ENCODE measurements at places on chromosomes 3 and 15.

- no peak for DNase-seq
Measured at GRCh38 chr3:32896143-32896542, 55.3 kb upstream of the CCR4 start.

GRCh38 chr15:98893401-98893800, 114.2 kb downstream of the PGPEP1L start:
- no peak for DNase-seq

DNA sequence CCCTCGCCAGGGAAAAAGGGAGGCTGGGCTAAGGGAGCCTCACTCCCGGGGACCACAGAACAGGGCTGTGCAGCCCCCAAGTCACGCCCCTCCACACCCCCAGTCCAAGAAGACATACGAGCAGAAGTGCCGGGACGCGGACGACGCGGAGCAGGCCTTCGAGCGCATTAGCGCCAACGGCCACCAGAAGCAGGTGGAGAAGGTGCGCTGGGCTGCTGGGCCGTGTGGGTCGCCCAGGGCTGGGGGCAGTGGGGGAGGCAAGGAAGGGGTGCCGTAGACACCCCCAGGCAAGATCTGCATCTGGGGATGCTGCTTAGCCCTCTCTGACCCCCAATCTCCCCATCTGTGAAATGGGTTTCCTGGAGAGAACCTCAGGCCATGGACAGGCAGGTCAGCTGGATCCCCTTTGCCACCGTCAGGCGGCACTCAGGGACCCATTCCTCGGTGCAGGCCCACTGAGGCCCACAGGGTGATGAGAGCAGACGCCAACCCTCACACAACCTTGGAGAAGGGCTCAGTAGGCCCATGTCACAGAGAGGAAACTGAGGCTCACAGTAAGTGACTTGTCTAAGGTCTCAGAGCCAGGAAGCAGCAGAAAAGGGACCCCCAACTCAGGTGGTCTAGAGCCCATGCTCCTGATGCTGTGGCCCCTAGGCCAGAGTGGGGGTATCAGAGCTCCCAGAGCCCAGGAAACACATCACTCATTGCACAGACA, 33.7 kb downstream of the PSTPIP1 start:
- no peak for DNase-seq

GRCh38 chr3:59313365-59313764, 263.5 kb upstream of the CFAP20DC start:
- DNase-seq: peak; percentile 6

GRCh38 chr15:39596358-39597051, 15.6 kb downstream of the THBS1 start:
- DNase-seq: no peak

GRCh38 chr15:73786538-73786937, 33.4 kb upstream of the INSYN1 start:
- no peak for DNase-seq

GRCh38 chr3:49004352-49005302, 2.6 kb upstream of the WDR6 start:
- DNase-seq: no peak

- DNase-seq: no peak
Measured at GRCh38 chr15:65310431-65311137, 6.1 kb downstream of the RNU5B-1 start.

DNA sequence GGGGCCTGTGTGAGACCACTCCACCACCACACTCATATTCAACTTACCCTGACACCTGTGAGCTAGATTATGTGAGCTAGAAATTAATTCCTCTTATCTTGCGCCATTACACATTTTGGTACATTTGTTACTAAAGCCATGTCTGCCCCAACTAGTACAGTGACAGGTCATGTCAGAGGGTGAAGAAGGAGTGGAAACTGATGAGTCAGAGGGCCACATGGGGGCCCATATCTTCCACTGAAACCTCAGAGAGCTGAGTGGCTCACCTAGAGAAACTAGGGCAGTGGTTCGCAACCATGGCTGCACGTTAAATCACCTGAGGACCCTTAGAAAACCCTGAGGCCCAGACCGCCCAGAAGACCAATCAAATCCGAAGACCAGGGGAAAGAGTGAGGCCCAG, 15.7 kb upstream of the MEF2A start:
- DNase-seq: no peak

DNA sequence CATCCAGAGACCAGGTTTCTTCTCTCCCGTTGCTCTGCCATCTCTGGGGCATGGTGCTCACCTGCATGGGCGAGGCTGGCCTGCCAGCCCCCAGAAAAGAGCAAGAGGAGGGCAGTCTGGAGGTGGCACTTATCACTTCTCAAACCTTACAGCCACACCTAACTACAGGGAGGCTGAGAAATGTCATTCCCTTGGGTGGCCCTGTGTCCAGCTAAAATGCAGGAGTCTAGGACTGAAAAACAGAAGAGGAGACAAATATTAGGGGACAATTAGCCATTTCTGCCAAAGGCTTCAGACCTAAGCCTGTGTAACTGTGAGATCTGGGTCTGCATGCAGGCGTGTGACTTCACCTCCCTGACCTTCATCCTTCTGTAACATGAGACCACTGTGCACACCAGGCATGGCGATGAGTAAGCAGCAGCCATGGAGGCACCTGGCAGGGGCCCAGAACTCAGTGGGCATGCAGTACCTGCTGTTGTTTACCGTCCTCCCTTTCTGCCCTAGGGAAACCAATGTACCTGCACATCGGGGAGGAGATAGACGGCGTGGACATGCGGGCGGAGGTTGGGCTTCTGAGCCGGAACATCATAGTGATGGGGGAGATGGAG, 83.4 kb downstream of the MESD start:
- DNase-seq: no peak

- DNase-seq: no peak
Measured at GRCh38 chr3:69321301-69322157, 64.4 kb downstream of the FRMD4B start.

- DNase-seq: no peak
Measured at GRCh38 chr3:106862067-106862466, 515.2 kb upstream of the CCDC54 start.

GRCh38 chr15:92981333-92981732, 81.2 kb downstream of the CHD2 start:
- no peak for DNase-seq

DNA sequence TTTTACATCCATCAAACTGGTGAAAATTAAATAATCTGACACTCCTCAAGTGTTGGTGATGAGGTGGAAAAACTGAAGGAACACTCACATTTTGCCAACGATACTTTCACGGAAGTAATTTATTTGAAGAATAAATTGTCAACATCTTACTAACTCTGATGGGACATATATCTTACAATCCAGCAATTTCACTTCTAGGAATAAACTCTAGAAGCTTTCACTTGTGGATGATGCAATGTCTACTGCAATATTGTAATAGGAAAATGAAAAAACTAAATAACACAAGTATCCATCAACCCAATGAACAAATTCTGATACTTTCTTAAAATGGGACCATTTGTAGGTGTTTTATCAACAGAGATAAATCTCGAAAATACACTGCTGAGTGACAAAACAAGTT, 16.2 kb upstream of the LIPC start:
- no peak for DNase-seq

GRCh38 chr3:190581041-190581541, 67.2 kb downstream of the IL1RAP start:
- DNase-seq: no peak

DNA sequence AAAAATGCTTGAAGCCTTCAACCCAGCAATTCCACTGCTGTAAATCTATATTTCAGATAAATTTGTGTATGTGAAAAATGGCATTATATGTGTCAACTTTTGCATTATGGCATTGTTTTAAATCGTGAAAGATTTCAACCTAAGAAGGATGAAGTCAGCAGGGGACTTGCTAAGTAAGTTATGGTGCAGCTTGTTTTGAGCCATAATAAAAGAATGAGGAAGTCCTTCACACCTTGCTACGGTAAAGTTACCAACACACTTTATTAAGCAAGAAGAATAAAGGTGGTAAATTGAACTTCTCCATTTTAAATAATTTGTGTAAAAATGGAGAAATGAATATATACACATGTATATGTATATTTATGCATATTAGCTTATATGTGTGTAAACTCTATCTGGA, 371.4 kb downstream of the ROBO2 start:
- no peak for DNase-seq

DNA sequence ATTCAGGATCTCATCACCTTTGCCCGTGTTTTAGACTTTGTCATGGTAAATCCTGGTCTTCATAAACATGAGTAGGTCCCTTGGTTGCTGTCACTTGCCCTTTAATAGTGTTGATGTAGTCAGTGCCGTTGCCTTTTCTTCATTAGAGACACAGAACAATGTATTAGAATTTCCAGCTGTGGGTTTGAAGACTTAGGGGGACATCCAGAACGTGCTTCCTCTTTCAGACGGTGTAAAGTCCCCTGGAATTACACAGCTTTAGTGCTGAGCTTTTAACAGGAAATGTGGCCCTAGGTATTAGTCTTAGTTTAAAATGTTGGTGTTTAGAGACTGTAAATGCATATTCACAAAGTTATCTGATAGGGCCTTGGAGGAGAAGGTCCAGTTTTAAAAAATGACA, 8.8 kb upstream of the LRCH3 start:
- DNase-seq: no peak

GRCh38 chr15:63565536-63566186, 31.5 kb upstream of the FBXL22 start:
- DNase-seq: no peak

DNA sequence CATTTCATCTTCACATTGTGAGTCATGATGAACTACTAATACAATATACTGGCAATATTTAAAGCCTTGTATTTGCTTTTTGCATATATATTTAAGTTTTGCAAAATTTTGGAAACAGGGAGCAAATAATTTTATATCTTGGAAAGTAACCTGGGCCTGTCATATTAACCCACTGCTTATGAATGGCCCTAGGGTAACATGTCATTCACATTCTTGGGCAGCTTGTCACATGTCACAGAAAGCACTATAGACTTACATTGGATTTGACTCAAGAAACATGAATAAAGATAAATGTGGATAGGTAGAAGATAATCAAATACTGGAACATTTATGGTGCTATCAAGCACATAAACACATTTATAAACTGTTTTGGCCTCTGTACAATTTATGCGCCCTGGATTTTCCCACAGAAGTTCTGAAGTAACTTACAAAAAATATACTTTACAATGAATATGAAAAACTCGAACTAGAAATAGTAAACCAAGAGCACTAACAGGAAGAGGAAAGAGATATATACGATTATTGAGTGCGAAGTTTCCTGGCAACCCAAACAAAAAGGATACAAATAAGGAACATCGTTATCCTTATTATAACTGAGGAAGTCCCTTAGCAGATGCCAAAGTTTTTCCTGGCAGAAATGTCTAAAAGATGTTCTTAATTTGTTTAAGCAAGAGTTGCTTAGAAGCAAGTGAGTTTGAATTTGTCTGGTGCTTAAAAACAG, 257.2 kb downstream of the RBMS3 start:
- no peak for DNase-seq

GRCh38 chr3:64299206-64299605, 73.9 kb upstream of the PRICKLE2 start:
- DNase-seq: no peak

GRCh38 chr3:98325055-98325454, 28.6 kb upstream of the OR5K4 start:
- no peak for DNase-seq

DNA sequence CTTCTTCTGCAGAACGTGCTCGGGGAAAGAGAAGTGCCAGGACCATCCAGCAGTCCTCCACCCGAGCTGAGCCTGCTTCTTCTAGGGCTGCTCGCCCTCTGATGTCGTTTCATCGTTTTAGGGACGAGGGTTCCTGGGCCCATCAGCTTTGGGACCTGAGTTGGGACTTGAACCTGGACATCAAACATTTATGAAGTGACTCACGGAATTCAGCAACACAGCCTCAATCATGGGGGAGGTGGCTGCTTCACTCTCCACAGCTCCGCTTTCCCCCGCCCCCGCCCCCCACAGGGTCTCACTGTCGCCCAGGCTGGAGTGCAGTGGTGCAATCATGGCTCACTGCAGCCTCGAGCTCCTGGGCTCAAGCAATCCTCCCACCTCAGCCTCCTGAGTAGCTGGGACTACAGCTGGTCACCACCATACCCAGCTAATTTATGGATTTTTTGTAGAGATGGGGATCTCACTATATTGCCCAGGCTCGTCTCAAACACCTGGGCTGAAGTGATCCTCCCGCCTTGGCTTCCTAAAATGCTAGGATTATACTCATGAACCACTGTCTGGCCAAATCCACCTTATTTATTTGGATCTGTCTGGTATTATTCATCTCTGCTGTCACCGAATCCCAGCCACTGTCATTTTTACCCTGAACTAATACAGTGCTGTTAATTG, 725 bp upstream of the SCAMP2 start:
- DNase-seq: no peak

GRCh38 chr15:99343881-99344551, 92.7 kb downstream of the LRRC28 start:
- no peak for DNase-seq

DNA sequence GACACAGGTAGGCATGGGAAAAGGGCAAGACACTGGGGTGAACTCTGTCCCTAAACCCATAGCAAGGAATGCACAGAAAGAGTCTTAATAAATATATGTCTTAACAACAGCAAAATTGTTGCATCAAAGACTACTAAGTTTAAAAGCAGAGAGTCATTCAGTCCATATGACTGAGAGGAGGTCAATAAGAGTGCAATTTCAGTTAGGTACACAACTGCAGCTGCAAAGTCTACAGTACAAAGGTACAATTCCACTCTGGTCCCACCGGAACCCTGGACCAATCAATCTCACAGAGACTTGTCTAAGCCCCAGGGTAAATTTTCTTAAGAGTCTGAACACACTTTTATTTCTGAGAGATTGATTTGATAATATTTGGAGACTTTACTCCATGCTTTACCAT, 6.9 kb downstream of the CP start:
- no peak for DNase-seq

DNA sequence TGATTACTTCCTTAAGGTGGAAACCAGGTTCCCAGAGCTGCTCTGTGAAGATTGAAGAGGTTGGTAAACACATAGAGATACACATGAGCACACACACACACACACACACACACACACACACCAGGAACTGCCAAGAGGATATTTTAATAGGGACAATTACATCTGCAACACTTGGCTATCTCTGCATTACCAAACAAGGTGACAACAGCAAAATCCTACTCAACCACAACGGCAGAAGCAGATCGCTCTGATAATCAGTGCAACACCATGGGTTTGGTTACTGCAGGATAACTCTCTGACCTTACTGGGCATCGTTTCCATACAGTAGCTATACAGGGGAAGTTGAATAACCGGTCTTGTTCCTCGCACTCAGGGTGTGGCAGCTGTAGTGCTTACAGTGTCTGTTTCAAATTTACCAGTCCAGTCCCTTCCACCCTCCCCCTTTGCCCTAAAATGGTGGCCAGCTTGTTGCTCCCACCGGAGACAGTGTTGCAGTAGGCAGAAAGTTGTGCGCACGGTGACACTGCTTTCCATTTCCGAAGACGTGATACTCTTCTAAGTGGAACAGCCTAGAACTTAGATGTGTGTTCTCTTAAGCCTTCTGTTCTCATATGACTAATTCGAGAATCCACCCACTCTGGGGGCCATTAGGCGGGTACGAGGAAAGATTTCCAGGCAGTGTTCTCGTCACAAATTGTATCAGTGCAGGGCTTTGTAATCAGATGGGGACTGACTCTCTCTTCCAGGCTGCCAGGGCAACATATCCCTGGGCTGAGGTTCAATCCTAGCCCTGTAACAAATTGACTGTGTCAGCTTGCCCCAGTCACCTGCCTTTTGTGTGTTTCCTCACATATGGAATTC, 176.2 kb downstream of the P3H2 start:
- DNase-seq: no peak

GRCh38 chr3:33799202-33799551, 747 bp downstream of the PDCD6IP start:
- DNase-seq: no peak

- DNase-seq: no peak
Measured at GRCh38 chr3:31079689-31080088, 185.2 kb upstream of the GADL1 start.

GRCh38 chr3:25038922-25039321, 389.1 kb upstream of the RARB start:
- no peak for DNase-seq
